HFFc6 (cell line): ENCODE measurements at places on chromosomes 1 and 21. TPM values are rescaled to one million over a fixed set of nuclear protein-coding genes. Genes with fewer than 3 reads are reported as not detected.

- H3K4me3 ChIP-seq, result no peak overlapping the region; the same call in 1 of the 2 replicates
- H3K4me1 ChIP-seq, result peaks cover 16% of the 10 kb centered on the region
These were observed 103.9 kb downstream of the CASZ1 start for GRCh38 chr1:10692401-10693021.

DNA sequence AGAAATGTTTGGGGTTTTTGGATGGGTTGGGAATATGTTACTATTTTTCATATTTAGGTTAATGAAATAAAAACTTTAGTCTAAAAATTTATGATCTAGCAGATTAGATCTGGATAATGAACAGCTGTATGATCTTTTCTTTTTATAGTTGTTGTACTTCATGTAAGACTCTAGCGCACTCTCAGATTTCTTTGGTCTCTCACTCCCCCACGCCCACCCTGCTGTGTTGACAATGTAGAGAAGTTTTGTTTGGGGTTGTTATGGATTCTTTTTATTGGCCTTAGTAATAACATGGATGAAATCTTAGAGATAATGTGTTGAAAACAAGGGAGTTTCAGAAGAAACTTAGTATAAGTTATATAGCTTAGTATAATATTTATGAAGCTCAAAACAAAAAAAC, 5.5 kb downstream of the KLF18 start:
- DNase-seq, result no peak
- H3K4me3 ChIP-seq, result no peak overlapping the region
- H3K27me3 ChIP-seq, result peaks cover 36% of the 10 kb centered on the region

DNA sequence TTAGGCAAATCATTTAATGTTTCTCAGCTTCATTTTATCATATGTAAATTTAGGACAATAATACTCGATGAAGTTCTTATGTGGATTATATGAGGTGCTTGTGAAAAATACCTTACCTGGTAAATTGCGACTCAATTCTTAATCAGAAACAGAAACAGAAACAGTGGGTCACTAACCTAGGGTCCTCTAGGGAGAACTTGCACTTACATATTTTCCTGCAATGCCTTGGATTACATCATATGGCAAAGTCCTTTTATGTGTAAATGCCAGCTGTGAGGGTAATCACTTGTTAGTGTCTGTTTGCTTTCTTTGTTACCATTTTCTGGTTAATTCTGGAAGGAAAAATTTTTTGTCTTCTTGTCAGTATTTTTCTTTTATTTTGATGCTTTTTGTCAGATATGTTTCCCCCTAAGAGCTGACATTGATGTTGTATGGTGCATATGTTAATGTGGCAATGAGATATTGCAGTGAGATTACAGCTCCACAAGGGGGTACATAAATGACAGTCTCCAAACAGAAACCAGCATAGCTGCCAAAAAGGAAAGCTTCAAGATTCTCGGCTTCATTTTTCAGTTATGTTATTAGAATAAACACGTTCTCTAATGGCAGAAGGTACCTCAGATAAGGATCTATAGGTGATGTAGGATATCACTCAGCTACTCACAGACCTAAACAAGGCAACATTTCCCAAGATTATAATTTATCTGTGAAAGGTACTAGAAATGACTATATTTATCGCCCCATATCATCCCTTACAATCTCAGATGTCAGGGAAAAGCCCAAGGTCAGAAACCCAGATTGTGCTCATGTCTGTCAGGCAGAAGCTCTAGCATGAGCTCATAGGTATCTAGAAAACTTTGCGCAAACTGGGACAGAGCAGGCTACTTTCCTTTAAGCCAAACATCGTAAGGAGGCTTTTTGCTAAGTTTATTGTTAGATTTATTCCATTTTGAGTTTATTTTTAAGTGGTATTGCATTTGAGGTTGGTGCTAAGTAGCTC, 119.9 kb downstream of the FASLG start:
- DNase-seq, result no peak
- H3K36me3 ChIP-seq, result peaks cover 7% of the 10 kb centered on the region
- H3K4me3 ChIP-seq, result peak overlapping the region; percentile 33; the same call in 1 of the 2 replicates
- 0 out of 2 replicates have a peak, but pooled peaks cover 2% of the 10 kb centered on the region for H3K27me3 ChIP-seq
- H3K27ac ChIP-seq, result no peak overlapping the region
- peaks cover 12% of the 10 kb centered on the region for H3K4me1 ChIP-seq

DNA sequence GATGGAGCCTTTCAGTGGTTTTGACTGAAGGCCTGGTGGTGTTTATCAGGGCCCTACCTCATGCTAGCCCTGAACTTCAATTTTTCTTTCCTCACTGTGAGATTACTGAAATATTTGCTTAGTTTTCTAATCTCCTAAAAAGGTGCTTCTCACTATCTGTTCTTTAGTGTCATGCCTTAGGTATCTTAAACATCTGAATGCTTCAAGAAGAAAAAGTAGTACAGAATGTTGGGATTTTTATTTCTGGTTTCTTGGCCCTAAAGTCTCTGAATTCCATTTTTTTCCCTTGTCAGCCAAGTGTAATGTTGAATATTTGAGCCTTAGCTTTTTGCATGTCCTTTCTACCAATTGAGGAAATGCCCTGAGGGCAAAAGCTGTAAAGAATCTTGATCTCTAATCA, 47.9 kb upstream of the PRKACB start:
- no peaks in the 10 kb centered on the region for H3K27me3 ChIP-seq
- DNase-seq, result peak; percentile 33
- H3K27ac ChIP-seq, result peak overlapping the region; percentile 61

GRCh38 chr1:58764294-58764978, 19.4 kb downstream of the JUN start:
- H3K4me1 ChIP-seq, result peaks cover 91% of the 10 kb centered on the region
- H3K36me3 ChIP-seq, result peaks cover 14% of the 10 kb centered on the region
- peaks cover 1% of the 10 kb centered on the region; the same call in 1 of the 2 replicates for H3K27me3 ChIP-seq
- H3K4me3 ChIP-seq, result peak overlapping the region; percentile 68
- peak; percentile 90 for DNase-seq

DNA sequence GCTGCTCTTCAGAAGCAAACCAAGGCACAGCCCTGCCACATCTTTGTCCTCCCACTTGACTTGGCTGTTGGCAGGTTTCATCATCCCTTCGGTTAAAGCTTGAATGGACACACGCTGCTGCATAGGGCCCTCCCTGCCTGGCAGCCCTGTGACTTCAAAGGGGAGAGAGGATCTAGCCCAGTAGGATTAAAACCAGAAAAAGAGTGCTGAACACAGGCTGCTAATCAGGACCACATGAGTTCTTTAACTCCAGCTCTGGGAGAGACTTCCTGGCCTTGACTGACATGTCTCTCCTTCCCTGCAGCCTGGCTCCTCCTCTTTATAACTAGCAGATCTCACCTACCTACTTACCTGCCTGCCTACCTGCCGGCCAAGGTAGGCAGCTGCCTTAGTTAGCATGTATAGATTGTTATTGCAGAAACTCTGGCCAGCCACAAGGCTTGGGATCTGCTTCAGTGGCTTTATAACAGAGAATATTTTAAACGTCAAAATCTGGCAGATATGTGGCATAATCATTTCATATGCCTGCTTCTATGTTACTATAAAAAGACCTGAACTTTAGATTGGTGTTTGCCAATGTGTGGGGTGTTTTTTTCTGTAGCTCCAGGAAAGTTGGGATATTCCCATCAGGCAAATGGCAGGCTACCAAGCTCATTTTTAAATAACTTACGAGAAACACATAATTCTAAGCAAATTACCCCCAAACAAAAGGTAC, 49.4 kb downstream of the ERG start:
- H3K27me3 ChIP-seq, result peaks cover 16% of the 10 kb centered on the region
- no peaks in the 10 kb centered on the region for H3K4me1 ChIP-seq
- H3K27ac ChIP-seq, result no peak overlapping the region
- H3K36me3 ChIP-seq, result no peaks in the 10 kb centered on the region
- H3K4me3 ChIP-seq, result no peak overlapping the region

DNA sequence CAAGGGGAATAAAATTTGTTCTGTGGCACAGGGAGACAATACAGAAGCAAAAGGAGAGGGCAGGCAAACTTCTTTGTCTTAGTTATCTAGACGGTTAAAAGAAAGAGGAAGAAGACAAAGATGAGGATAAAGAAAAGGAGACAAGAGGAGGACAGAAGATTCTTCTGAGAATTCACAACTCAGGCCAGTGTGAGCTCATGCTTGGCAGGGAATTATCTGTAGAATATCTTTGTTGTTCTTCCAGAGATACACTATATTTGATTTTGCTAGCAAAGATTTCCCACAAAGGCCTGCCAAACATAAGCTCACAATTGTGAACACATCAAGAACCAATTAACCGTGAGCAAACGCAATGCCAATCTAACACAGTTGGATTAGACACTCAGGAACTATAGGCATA, 21.4 kb downstream of the SLC16A1 start:
- no peaks in the 10 kb centered on the region for H3K27me3 ChIP-seq
- peak overlapping the region; percentile 82 for H3K27ac ChIP-seq
- peak overlapping the region; percentile 35 for H3K4me3 ChIP-seq
- H3K4me1 ChIP-seq, result peaks cover 54% of the 10 kb centered on the region

DNA sequence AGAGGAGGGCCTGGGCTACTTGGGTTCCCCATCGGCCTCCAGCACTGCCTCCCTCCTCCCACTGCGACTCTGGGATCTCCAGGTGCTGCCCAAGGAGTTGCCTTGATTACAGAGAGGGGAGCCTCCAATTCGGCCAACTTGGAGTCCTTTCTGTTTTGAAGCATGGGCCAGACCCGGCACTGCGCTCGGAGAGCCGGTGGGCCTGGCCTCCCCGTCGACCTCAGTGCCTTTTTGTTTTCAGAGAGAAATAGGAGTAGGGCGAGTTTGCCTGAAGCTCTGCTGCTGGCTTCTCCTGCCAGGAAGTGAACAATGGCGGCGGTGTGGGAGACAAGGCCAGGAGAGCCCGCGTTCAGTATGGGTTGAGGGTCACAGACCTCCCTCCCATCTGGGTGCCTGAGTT, 24.4 kb downstream of the EIF2D start:
- DNase-seq, result no peak
- H3K27me3 ChIP-seq, result peaks cover 8% of the 10 kb centered on the region
- no peak overlapping the region for H3K4me3 ChIP-seq
- H3K4me1 ChIP-seq, result peaks cover 50% of the 10 kb centered on the region
- H3K36me3 ChIP-seq, result peaks cover 32% of the 10 kb centered on the region

DNA sequence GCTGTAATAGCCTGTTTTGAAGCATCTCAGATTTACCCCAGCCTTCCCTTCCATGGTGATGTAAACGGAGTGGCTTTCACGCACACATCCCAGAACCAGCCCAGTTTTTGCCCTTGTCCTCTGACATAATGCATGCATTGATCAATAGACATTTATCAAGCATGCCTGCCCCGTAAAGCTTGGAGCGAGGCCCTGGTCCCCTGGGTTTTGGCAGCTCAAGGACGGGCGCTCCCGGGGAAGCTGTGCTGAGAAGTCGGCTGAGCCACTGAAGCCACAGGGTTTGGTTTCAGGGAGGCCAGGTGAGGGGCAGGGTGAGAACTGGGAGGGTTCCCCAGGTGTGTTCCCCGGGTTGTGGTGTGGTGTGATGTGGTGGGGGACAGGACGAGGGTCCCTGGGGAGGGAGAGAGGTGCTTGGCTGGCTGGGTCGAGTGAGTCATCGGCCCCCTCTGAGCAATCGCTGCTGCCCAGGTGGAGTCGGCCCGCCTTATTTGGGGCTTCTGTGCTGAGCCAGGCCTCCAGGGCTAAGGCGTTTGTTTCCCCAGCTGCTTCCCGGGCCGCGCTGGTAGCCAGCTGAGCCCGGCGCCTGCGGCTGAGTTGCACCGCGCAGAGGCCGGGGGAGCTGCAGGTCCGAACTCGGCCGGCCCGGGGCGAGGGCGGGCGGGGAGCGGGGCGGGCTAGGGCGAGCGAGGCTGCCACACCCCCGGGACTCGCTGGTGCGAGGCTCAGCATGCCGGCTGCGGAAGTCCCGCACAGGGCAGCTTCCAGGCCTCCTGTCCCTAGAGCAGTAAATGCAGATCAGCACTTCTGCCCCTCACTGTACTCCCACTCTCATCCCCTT, 23.6 kb downstream of the ATP2B4 start:
- peak overlapping the region; percentile 62 for H3K4me3 ChIP-seq
- H3K27ac ChIP-seq, result peak overlapping the region; percentile 71
- H3K36me3 ChIP-seq, result peaks cover 32% of the 10 kb centered on the region
- H3K27me3 ChIP-seq, result peaks cover 1% of the 10 kb centered on the region
- no peak for DNase-seq

DNA sequence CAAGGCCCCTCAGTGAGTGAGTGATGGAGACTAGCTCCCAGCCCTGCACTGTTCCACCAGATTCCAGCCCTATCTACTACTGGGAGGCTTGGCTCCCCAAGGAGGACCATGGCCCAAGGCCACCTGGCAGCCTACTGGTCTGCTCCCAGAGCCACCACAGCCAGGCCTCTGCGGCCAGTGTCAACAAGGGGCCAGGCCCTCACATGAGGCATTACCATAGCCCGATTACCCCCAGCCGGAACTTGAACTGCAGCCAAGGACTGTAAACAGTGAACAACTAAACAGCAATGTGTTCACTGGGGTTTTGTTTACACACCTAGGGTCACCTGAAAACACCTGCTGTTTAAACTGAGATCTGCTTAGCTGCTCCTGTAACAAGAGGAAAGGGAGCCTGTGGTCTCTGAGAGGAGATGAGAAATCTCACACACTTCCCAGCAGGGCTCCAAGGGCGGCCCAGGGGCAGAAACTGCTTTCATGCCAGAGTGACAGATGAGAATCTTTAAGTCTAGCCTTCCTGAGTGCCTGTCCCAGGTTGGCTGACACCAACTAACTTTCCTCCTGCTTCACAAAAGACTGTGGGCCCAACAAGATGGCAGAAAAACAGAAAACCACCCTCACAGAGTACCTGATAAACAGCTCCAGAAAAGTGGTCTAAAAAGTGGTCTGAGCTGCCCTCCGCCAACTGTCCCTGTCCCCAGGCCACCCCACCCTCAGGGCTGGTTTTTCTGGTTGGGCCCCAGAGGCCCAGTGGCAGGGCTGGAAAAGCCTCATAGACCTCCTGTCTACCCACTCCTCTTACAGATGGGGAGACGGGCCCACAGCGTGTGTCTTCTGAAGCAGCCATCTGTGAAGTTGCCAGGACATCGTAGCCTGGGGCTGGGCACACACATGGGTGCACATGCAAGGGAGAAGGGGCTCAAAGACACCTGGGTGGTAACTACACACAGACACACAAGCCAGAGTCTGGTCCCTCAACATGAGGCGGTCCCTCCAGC, 28.8 kb downstream of the MEF2D start:
- peaks cover 11% of the 10 kb centered on the region for H3K27me3 ChIP-seq
- peak overlapping the region; percentile 33 for H3K27ac ChIP-seq
- no peak overlapping the region; the same call in 1 of the 2 replicates for H3K4me3 ChIP-seq
- no peak for DNase-seq

GRCh38 chr1:215004121-215004827, 78.3 kb upstream of the KCNK2 start:
- peaks cover 1% of the 10 kb centered on the region for H3K27me3 ChIP-seq
- DNase-seq, result peak; percentile 22
- peak overlapping the region; percentile 90 for H3K27ac ChIP-seq
- H3K4me1 ChIP-seq, result peaks cover 81% of the 10 kb centered on the region
- peaks cover 4% of the 10 kb centered on the region; the same call in 1 of the 2 replicates for H3K36me3 ChIP-seq

Gene FRRS1
- total RNA-seq, result 0.22 to 0.60 TPM (median 0.27 TPM) in 3 replicates

Gene RUNX3
- total RNA-seq, result not detected in 3 replicates

Gene NFASC
- 4.7 to 10.5 TPM (median 5.9 TPM) in 3 replicates for total RNA-seq

Gene PCAT6
- total RNA-seq, result 1.8 to 3.2 TPM (median 3.1 TPM) in 3 replicates

Gene VAV3
- 0.03 to 0.13 TPM in 2 of 3 replicates, not detected in the other for total RNA-seq
